Jurkat, Clone E6-1 (cell line): ENCODE measurements at places on chromosomes 16 and 17.

DNA sequence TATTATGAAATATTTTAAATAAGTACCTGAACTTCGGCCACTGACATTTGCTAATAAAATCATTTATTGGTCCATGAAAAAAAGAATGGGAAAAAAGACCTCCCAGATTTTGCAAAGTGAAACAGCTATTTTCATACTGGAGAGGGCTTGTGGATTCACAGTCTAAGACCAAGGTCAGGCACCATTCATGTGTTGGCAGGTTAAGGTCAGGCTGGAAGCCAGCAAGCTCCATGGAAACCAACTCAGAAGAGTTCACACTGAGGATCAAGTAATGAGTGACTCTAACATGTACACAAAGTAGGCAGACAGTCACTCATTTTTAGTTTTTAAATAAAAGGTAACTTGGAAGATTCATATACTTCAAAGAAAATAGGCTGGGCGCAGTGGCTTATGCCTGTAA is 3.4 kb downstream of the DNAJA2 start:
- no peak for DNase-seq

GRCh38 chr17:50514936-50515702 is 6.9 kb downstream of the MYCBPAP start:
- DNase-seq = no peak

DNA sequence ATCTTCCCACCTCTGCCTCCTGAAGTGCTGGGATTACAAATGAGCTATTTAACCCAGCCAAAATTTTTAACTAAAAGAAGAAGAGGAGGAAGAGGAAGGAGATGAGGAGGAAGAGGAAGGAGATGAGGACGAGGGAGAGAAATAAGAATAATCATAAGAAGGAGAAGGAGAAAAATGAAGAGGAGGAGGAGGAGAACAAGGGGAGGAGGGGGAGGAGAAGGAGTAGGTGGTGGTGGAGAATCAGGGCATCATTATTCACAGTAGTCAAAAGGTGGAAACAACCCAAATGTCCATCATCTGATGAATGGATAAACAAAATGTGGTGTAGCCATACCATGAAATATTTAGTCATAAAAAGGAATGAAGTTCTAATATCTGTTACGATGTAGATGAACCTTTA is 21.2 kb upstream of the MGAT5B start:
- no peak for DNase-seq

DNA sequence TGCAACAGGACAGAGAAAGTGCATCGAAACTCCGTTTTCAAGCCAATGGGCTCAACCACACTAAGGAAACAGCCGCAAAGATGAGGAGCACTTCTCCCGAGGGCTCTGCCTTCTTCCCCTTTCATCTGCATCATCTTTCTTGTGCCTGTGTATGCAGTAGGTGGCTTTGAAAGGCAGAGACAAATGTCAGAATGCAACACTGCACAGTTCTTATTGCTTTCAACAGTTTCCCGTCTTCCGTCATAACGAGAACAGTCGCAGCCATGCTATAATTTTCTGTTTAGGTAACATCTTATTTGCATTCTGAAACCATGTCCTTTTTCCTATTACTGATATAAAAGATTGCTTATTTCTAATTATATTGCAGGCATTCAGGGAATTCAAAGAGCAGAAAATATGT is 205.2 kb downstream of the SLC39A11 start:
- no peak for DNase-seq

- DNase-seq = no peak
Measured at GRCh38 chr17:14308636-14308964, 7.7 kb downstream of the HS3ST3B1 start.

DNA sequence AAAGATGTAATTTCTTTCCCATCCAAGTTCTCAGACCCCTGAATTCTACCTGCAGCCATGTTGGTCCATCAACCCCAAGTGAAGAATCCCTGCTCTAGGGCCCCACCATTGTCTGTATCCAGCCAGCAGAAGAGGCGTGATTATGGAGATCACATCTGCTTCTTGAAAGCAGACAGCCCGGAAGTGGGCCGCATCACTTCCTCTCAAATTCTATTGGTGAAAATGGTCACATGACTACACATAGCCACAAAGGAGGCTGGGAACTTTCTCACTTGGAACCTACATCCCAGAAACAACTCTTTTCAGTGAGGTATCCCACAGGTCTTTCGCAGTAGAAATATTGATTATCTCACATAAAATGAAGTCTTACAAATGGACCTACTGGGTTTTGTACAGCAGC is 40.1 kb downstream of the IL4R start:
- DNase-seq = no peak

- no peak for DNase-seq
Measured at GRCh38 chr16:75236232-75236631, 15.2 kb downstream of the BCAR1 start.

GRCh38 chr17:49333804-49334203 is 28.2 kb downstream of the ZNF652 start:
- DNase-seq = no peak

GRCh38 chr16:21959050-21959449 is 5.9 kb downstream of the UQCRC2 start:
- no peak for DNase-seq

- DNase-seq = no peak
Measured at GRCh38 chr16:75472908-75473877, 8.7 kb upstream of the TMEM170A start.

GRCh38 chr17:30547778-30548573 is 70.8 kb downstream of the GOSR1 start:
- DNase-seq = no peak

DNA sequence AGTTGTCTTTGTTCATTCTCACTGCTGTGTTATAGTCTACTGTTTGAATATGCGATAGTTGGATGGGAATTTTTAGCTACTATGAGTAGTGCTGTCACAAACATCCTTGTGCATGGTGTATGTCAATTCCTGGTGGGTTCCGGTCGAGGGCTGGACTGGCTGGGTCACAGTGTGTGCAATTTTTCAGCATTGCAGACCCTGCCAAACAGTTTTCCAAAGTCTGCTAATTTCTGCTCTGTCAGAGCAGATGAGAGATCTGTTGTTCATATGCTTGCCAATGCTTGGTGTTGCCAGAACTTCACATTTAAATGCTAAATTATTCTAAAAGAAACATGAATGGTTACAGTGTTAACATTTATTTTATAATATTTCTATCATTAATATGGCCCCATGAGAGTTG is 3.6 kb upstream of the C16orf96 start:
- DNase-seq = no peak

DNA sequence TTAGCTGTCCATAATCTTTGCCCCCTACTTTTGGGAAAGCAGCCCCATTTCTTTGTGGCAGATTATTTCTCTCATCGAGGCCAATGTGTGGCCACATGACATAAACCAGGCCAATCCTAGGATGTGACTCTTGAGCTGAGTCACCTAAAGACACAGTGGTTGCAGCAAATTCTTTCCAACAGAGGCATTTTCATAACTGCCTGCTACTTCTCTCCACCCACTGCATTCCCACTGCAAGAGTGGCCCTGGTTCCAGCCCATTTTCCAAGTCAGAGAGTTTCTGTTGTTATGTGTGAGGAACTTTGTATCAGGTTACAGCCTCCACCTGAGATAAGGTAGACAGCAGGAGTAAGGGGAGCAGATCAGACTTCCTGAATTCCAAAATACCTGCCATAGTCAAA is 195.2 kb downstream of the RGS9 start:
- DNase-seq = no peak

DNA sequence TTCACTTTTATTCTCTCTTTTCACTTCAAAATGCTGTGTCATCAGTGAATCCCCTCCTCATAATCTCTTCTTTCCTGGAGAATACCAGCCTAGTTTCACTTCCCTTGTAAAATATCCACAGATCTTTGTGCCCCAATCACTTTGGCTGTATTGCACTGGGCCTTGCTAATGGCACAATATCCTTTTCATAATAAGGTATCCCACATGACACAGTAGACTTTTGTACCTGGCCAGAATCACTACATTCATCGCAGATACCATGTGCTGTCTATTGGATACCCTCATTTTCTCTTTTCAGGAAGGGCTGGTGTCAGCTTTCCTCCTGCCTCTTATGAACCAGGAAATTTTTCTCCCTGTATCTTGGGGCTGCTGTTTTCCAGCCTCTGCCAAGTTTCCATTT is 25.7 kb upstream of the TOX3 start:
- DNase-seq = no peak

GRCh38 chr16:2912330-2913199 is 834 bp downstream of the FLYWCH1 start:
- DNase-seq = no peak

DNA sequence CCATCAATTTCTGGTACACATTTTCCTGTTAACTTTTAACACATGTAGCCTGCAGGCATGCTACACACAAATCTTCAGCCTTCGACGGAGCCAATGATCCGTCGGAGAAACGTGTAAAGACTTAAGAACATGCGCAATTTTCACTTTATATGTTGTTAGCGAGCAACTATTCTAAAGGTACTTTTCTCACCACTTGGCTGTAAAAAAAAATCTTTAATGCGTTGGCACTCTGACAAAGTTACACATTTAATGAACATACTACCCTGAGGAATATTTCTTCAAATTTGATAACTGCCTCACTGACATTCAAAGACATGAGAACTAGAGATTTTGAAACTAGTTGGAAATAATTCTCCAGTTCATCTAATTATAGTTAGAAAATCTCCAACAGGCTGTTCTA is 507.5 kb upstream of the SALL1 start:
- DNase-seq = no peak
